ENCODE measurements at places on chromosomes 2 and 18.

- no peak for DNase-seq
These were observed 81.0 kb downstream of the TPO start for GRCh38 chr2:1494257-1494656.

- no peak for DNase-seq
These were observed 504.8 kb upstream of the KLHL29 start for GRCh38 chr2:22880161-22880560.

DNA sequence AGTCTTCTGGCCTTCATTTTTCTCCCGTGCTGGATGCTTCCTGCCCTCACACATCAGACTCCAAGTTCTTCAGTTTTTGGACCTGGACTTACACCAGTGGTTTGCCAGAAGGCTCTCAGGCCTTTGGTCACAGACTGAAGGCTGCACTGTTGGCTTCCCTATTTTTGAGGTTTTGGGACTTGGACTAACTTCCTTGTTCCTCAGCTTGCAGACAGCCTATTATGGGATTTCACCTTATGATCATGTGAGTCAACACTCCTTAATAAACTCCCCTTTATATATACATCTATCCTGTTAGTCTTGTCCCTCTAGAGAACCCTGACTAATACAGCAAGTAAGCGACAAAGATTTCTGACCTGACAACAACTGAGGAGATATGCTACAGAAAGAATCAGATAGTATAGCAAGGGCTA is 7.2 kb downstream of the CDC42EP3 start:
- no peak for DNase-seq

- no peak for DNase-seq
These were observed 78.4 kb downstream of the NCKAP5 start for GRCh38 chr2:133489641-133490410.

DNA sequence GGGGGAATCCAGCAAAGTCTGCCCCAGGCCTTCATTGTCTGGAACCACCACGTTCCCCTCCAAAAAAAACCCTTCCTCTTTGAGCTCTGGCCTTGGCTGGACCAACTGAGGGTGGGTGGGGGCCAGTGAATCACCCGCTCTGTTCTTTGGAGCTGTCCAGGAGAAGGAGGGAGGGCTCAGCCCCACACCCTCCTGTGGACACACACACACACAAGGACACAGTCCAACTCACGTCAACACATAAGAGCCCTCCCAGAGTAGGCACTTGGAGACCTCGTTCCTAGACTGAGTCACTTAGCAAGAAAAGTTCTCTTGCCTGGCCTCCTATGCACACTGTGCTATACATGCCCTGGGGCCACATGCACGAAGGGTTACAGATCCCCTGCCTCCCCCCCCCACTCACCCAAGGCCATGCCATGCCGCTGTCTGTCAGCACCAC is 1.2 kb upstream of the TNS1 start:
- DNase-seq = no peak
